ENCODE measurements at places on chromosomes 2 and 18.

DNA sequence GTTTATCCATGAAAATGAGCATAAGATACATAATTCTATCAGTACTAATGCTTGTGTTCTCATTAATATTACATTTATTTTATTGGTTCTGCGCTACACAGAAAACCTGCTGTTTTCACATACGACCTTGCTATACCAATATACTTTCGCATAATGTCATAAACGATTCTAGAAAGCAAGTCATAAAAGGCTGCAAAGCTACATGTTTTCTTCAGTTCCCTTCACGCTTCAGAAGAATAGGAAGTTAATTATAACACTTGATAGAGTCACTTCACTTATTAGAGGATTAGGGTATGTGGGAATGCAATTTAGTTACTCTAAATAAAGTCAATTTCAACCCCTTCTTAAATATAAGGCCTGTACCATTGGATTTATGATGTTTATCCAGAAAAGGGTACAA, 29.0 kb downstream of the PSME4 start:
- DNase-seq = no peak

- no peak for DNase-seq
Measured at GRCh38 chr2:132278267-132278666, 116.5 kb upstream of the ANKRD30BL start.

DNA sequence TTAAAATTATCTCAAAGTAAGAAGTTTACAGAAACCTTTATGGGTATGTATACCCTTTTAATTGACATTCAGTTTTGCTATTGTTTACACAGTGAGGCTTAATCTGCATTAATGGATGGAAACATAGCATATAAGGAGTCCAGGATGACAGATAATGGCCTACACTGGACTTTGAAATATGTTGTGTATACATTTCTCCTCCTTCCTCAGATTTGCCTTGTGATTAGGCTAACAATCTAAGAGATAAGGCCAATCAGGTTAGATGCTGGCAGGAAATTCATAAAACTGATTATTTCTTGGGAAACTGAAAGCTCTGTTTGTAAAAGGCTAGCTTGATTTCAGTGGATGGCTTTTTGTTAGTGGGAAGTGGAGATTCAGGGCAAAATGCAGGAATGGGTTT, 191.9 kb downstream of the LDLRAD4 start:
- DNase-seq = no peak

- DNase-seq = no peak
Measured at GRCh38 chr2:227241005-227241404, 76.6 kb downstream of the COL4A3 start.
